ENCODE measurements at places on chromosomes 6 and 20. TPM values are rescaled to one million over a fixed set of nuclear protein-coding genes. Genes with fewer than 3 reads are reported as not detected.

HM13 gene
- 113 TPM for polyA plus RNA-seq

IL20RA gene
- polyA plus RNA-seq: not detected

DNA sequence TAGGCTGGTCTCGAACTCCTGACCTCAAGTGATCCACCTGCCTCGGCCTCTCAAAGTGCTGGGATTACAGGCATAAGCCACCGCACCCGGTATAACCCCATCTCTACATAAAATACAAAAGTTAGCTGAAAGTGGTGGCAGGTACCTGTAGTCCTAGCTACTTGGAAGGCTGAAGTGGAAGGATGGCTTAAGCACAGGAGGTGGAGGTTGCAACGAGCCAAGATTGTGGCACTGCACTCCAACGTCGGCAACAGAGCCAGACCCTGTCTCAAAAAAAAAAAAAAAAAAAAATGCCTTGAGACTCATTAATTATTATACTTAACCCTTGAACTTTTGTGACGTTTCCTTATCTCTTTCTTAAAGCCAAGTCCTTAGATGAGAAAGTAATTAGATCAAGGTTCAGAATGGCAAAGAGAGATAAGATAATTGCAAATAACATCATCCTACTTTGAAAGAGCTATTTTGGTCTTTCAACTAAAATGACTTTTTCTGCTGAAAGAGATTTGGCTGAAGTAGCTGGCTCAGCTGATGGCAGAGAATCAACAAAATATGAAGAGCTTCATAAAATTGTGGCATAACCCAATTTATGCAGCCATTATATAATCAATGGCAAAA lies 4.7 kb upstream of the SHLD1 start:
- no peak for DNase-seq

- DNase-seq: no peak
These were observed 5.3 kb downstream of the ARHGAP18 start for GRCh38 chr6:129704708-129705107.

- DNase-seq: no peak
These were observed 1567.8 kb upstream of the DEFB115 start for GRCh38 chr20:29689411-29690225.

DNA sequence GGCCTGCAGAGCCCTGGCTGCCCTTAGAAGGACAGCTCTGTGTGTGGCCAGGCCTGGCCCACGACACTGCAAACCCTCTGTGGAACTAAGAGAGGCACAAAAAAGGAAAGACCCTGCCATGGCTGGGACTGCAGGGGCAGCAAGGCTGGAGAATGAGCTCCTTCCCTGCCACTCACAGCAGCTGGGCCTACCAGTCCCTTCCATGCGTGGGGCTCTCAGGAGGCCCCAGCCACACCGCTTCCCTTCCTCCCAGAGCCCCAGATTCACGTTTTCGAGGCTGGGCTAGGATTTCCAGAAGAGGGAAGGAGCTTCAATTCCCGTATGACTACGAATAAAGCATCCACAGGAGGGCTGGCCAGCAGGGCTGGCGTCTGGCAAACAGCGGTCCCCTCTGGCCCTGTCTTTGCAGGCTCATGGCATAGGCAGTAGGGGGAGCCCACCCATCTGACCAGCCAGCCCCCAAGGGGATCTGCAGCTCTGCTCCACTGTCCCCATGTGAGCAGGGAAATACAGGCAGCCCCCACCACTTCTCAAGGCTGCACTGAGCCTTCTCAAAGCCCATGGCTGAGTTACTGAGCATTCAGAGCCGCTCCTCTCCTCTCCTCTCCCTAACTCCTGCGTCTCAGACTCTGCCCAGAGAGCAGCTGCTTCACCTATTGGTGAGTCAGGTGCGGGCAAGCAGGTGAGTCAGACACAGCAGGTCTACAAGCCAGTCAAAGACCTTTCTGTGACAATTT lies 53.1 kb downstream of the NINL start:
- DNase-seq: no peak

- DNase-seq: no peak
These were observed 144.0 kb downstream of the BCKDHB start for GRCh38 chr6:80250391-80250997.

DNA sequence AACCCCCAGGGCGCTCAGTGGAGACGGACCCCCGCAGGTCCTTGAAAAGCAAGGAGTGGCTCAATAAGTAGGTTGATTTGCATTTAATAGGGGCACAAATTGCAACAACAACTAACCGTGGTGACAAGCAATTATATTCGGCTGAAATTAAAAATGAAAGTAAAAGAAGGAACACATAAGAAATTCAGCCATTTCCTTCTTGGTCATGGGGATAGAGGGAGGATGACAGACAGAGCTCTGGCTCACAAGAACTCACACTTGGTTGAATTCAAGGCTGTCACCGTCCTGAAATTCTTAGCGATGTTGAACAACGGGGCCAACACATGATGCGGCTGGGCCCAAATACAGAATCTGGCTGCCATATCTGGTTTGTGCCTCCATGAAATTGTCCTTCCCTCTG lies 129.0 kb downstream of the EDN3 start:
- DNase-seq: no peak

DNA sequence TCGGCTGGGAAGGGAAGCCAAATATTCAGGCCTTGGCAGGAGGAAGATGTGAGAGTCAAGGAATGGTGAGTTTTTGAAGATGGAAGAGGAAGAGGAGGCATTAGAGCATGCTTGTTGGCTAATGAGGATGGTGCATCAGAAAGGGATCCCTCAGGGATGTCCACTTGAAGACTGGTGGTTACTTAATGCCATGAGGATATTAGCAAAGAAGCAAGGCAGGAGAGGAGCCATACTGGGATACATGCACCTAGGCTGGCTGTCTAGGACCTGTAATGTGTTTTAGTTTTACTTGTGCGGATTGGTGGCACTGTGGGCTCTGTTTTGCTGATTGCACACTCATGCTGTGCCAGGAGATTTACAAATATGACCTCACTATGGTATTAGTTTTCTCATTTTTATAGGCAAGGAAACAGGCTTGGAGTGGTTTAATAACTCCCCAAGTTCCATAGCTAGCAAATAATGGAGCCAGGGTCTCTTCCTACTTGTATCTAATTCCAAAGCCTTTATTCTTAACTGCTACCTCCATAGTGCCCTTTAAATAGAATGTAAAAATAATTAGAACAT lies 37.8 kb downstream of the NCOA7 start:
- DNase-seq: no peak

DNA sequence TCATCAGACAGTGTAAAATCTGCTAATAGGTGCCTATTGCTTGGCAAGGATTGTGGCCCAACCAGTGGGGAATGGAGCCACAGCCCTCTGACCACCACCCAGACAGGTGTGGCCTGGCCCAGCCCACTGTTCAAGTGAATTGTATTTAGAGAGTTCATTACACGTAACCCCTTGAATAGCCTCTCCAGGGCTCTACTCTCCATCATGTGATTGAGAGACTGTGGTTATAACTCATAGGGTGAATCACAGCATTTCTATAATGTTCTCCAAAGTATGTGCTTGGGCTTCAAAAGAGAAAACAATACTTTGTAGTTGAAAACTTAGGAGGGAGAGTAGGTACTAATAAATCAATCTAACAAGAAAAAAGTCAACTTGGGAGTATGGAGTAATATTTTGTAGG lies 38.4 kb downstream of the ALDH8A1 start:
- no peak for DNase-seq

- no peak for DNase-seq
These were observed 97.2 kb downstream of the DACT2 start for GRCh38 chr6:168222115-168223043.

DNA sequence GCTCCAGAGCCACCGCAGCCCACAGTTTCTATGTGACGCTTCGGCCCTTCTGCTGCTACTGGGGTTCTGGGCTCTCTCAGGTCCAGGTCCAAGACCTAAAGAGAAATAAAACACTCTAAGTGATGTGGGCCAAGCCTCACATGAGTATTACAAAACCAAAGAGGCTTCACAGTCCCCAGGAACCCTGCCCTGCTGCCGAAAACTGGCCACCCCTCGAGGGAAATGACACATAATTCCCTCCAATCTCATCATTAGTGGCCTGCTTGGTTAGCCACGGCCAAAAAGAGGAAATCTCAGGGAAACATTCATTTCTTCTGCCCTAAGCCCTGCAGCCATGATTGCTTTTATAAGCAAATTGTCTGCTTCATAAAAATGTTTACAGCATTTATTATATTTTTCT lies 32.5 kb downstream of the DLL1 start:
- DNase-seq: no peak

DNA sequence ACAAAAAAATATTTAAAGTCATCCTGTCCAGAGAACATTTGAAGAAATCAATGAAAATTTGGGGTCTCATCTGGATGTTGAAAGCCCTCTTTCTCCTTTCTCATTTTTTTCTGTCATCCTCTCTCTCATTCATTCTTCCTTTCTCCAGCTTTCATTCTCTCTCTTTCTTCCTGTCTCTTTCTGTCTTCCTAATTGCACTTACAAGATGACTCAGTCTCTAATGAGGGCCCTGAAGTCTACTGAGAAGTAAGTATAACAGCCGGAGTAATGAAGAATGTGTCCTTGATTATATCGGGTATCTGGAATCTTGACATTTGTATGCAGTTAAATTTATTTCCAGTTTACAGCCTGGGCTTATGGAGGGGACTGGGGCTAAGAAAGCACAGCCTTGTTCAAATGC lies 232.2 kb upstream of the SULF2 start:
- DNase-seq: no peak

GRCh38 chr6:165745492-165745891 lies 82.5 kb upstream of the PDE10A start:
- no peak for DNase-seq

GRCh38 chr20:37506152-37506725 lies 14.8 kb upstream of the NNAT start:
- no peak for DNase-seq

GRCh38 chr6:141264101-141264500 lies 868.6 kb upstream of the GJE1 start:
- no peak for DNase-seq

DNA sequence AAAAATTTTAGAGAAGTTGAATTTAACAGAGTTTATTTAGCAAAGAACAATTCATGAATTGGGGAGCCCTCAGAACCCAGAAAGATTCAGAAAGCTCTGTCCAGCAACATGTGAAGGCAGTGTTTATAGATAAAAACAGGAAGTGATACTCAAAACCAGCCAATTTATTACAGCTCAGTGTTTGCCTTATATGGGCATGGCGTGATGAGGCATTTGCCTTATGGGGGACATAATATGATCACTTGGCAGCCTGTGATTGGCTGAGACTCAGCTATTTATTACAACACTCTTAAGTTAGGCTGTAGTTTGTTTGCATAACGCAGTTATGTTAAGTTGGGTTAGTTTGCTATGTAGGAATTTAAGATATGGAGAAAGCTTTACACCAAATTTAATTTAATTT lies 11.5 kb downstream of the HLA-DPA1 start:
- DNase-seq: no peak
